ENCODE measurements at places on chromosomes 7 and 10.

GRCh38 chr10:98892523-98892922, 343.1 kb downstream of the HPSE2 start:
- no peak for DNase-seq

GRCh38 chr7:30912986-30913811, 1.5 kb downstream of the AQP1 start:
- DNase-seq = no peak

DNA sequence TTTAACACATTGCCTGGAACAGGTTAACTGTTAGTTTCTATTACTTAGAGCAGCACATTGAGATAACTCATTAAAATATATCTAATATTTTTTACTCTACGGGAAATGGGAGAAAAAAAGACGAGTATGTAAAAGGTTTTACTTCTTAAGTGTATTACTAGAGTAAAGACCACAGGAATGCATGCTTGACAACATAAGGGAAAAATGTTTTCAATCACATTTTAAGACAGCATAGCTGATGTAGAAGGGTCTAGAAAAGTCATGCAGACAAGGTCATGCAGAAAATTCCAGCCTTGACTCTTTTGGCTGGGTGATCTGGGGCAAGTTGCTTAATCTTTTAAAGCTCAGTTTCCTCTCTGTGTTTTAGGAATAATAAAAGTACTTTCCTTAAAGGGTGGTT, 806.2 kb downstream of the CNTNAP2 start:
- no peak for DNase-seq

DNA sequence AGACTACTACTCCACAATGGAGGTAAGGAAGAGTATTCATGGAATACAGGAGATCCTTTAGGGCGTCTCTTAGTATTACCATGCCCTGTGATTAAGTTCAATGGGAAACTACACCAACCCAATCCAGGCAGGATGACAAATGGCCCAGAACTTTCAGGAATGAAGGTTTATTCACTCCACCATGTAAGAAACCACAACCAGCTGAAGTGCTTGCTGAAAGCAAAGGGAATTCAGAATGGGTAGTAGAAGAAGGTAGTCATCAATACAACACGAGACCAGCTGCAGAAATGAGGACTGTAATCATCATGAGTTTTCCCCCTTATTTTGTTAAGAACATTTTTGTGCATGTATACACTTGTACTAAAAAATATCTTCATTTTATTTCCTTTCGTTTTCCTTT, 76.6 kb downstream of the GPR37 start:
- DNase-seq = no peak

- no peak for DNase-seq
These were observed at the start of gene TMEM178B for GRCh38 chr7:141073641-141074161. TSS of gene TMEM178B (plus strand) at chr7:141074064.

GRCh38 chr10:909831-910230, 21.7 kb downstream of the LARP4B start:
- DNase-seq = no peak

DNA sequence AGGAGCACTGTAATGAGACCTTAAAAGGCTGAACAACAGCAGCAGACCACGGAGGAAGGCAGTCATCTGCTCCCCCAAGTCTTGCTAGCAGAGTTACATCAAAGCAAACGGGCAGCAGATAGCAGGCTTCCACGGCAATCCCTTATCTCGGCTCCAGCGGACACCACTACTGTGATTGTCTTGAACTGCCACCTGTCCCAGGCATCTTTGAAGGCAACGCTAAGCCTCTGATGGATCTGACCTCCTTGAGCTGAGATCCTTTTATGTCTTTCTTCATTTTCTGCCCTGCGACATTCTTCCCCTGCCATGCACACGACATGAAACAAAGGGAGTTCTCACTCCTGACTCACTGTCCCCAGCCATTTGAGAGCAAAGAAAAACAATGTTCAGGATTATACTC, 111.7 kb downstream of the GLI3 start:
- no peak for DNase-seq

Data from left hindlimb (tissue), 1 donor.